NCI-H1105 treated with DMSO at 0.1 percent for 48 hours (cell line): ENCODE measurements at places on chromosomes 12 and 14.

GRCh38 chr12:21764950-21765349 lies 9.6 kb downstream of the KCNJ8 start:
- no peak for DNase-seq

GRCh38 chr14:51087031-51087441 lies 7.9 kb downstream of the TRIM9 start:
- no peak for DNase-seq

- no peak for DNase-seq
Observed at GRCh38 chr14:77303417-77304156, 17.1 kb downstream of the POMT2 start.

- DNase-seq = no peak
Observed at GRCh38 chr12:57992001-57992400, 50.6 kb downstream of the ATP23 start.

- DNase-seq = peak; percentile 46
Observed at GRCh38 chr12:11556682-11557081, 92.8 kb upstream of the ETV6 start.

GRCh38 chr12:132111654-132112304 lies 32.3 kb downstream of the DDX51 start:
- DNase-seq = no peak

DNA sequence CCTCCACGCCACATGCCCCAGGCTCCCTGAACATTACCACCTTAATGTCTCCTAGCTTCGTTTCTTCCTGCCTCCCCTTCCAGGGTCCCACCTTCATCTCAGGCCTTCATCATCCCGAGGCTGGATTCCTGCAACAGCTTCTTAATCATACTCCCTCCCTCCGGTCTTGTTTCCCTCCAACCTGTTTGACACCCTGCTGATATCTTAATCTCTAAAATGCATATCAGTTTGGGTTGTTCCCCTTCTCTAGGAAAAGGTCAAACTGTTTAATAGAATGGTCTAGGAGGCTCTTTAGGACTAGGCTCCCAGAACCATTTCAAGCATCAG lies 125.5 kb upstream of the ARHGAP5 start:
- no peak for DNase-seq

- no peak for DNase-seq
Observed at GRCh38 chr12:123126294-123127181, 24.4 kb downstream of the PITPNM2 start.

DNA sequence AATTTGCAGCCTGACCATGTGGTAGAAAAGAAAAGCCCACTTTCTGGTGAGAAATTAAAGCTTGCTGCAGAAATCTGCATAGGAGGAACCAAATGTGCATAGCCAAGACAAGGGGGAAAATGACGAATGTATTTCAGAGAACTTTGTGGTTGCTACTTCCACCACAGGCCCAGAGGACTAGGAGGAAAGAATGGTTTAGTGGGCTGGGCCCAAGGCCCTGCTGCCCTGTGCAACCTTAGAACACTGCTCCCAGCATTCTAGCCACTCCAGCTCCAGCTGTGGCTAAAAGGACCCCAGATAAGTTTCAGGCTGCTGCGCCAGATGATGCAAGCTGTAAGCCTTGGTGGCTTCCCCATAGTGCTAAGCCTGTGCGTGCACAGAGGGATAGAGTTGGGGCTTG lies 764.3 kb downstream of the SLC6A15 start:
- no peak for DNase-seq

DNA sequence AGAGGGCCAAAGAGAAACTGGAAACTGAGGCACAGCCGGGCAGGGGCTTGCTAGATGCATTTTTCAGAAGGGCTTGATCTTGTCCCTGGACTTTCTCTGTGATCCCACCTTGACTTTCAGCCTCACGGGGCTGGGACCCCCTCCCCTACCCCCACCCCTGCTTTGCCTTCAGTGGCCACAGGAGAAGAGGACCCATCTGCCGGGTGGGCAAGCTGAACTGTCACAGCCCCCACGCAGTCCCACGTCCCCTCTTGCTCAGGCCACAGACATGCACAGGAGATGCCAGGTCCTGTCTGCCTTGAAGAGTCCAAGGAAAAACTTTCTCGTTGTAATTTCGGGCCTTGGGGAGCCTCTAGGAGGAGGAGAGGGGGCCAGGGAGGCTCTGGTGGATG lies 158.9 kb downstream of the KIF26A start:
- DNase-seq = no peak

DNA sequence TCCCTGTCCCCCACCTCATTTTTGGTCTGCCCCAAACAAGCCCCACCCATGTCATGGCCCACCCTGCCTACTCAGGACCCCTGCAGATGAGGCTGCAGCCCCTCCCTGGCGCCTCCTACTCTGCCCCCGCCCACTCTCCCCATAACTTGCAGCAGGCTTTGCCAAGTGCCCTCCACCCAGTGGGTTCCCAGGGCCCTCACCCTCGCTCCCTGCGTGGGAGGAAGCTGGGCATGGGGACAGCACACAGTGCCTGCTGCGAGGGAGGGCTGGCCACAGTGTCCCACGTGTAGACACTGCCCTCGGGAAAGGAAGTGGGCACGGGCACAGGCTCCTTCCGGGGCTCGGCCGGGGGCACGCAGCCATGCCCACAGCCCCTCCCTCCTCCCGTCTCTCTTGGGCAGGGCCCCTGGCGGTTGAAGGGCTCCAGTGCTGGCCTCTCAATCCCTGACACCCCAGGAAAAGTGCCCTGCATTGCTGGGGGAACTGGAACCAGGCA lies 9.4 kb downstream of the AKT1 start:
- no peak for DNase-seq

DNA sequence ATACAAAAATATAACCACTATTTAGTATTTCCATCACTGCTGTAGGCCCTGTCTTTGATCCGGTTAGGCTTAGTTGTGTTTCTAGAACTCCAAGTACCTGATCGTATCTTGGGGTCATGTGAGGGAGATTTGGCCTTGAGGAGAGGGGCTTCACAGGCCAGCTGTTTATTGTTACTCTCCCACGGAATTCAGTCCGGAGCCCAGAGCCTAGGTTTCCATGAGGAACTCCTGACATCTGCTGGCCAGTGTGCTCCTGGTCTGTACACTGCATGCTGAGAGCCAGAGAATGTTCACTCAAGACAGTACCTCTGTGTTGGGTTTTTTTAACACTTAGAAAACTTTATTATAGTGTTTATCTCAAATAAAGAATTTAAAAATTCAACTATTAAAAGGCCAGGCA lies 341.0 kb upstream of the TMEM132C start:
- no peak for DNase-seq

DNA sequence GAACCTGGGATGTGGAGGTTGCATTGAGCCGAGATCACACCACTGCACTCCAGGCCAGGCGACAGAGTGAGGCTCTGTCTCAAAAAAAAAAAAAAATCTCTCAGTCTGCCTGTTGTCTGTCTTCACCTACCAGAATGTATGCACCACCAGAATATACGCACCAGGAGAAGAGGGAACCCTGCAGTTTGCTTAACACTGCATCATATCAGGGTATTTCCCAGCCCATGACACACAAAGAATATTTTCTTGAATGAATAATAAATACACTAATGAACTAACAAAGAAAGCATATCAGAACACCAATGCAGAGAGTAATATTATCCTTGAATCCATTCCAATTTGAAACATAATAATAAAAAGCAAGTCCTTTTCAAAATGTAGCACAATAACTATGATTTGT lies 44.2 kb upstream of the FOXN3 start:
- no peak for DNase-seq

- no peak for DNase-seq
Observed at GRCh38 chr12:12350868-12351463, 924 bp upstream of the MANSC1 start.

GRCh38 chr14:23259426-23259825 lies 21.7 kb downstream of the RNF212B start:
- no peak for DNase-seq

- peak; percentile 27 for DNase-seq
Observed at GRCh38 chr12:62722971-62723680, 211.8 kb downstream of the PPM1H start.

- DNase-seq = peak; percentile 23
Observed at GRCh38 chr12:101570047-101570446, 24.7 kb upstream of the MYBPC1 start.

DNA sequence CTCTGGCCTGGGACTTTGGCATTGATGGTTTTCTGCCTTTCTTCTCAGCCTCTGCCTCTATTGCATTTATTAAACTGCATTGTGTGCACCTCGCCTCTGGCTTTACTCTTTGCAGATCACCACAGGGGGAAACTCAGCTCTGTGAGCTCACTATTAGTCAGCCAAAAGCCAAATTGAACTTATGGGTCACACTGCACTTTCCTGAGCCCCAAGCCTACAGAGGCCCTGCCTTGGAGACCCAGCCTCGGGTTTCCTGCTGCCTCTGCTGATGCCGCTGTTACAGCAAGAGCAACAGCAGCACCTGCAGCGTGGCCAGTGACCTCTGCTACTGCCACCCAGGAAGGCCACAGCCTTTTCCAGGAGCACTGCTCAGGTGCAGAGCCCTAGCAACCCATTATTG lies 122.5 kb downstream of the DAD1 start:
- no peak for DNase-seq

- DNase-seq = no peak
Observed at GRCh38 chr12:128337431-128338170, 70.6 kb downstream of the TMEM132C start.

DNA sequence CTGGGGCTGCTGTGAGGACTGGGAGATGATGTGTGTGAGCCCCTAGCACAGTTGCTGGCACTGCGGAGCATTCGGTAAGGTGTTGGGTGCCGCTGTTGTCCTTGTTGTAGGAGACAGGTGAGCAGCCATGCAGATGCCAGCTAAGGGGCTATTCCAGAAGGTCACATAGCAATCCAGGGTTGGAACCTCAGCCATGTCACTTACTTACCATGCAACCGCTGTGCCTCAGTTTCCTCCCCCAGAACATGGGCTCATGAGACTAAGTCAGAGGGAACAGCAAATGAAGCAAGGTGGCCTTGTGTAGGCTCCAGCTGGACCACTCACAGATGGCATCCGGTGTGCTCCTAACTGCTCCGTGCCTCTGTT lies 13.2 kb downstream of the DTX1 start:
- no peak for DNase-seq

- DNase-seq = no peak
Observed at GRCh38 chr12:49888461-49889151, 15.1 kb downstream of the FAIM2 start.

GRCh38 chr14:78088916-78089315 lies 81.3 kb upstream of the NRXN3 start:
- no peak for DNase-seq

- no peak for DNase-seq
Observed at GRCh38 chr12:1439687-1440086, 154.7 kb downstream of the FBXL14 start.

DNA sequence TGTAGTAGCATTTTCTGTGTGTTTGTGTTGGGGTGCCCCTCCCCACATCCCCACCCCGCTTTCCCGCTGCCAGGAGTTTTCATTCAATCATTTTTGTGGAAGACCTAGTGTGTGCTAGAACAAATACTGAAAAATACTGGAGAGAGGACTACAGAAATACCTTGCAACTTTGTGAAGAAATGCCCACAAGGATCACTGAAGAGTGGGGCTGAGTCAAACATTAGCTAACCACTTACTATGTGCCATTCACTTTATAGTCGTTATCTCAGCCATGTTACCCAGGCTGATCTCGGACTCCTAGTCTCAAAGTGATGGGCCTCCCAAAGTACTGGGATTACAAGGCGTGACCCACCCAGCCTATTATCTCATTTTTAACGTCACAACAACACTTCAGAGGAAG lies 559 bp upstream of the LMBR1L start:
- DNase-seq = no peak

GRCh38 chr14:99320105-99320572 lies 48.1 kb upstream of the BCL11B start:
- peak; percentile 43 for DNase-seq

GRCh38 chr12:28884904-28885679 lies 264.0 kb upstream of the FAR2 start:
- DNase-seq = no peak

DNA sequence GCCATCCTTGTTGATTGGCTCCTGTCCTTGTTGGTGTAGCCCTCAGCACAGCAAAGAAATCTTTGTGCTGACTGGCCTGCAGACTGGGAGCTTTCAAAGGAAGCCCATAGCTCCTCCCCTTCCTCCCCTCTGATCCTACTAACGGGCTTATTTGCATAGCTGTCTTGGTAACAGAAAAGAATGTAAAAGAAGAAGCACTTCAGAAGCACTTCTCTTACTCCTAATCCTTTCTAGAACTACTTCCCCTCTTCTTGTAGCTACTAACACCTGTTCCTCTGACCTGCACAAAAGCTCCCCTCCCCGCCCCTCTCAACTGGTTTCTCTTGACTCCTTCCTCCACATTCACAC lies 14.3 kb upstream of the RIC8B start:
- no peak for DNase-seq

- DNase-seq = no peak
Observed at GRCh38 chr12:67797185-67797741, 148.7 kb downstream of the DYRK2 start.

DNA sequence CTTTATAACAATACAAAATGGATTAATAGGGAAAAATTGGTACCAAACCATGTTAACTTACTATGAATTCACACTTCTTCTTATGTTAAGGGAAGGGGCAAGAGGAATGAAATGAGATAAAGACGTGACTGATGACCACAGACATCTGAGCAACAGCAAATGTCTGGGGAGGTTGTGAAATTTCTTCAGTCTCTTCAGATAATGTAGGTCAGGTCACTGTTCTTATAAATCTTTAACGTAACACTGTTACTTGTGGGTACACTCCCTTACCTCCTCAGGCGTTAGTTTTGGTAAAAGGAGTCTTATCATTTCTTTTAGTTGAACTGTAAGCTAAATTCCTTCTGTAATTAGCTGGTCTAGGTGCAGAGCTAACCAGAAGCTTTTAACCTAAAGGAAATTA lies 405.0 kb upstream of the LRFN5 start:
- no peak for DNase-seq

DNA sequence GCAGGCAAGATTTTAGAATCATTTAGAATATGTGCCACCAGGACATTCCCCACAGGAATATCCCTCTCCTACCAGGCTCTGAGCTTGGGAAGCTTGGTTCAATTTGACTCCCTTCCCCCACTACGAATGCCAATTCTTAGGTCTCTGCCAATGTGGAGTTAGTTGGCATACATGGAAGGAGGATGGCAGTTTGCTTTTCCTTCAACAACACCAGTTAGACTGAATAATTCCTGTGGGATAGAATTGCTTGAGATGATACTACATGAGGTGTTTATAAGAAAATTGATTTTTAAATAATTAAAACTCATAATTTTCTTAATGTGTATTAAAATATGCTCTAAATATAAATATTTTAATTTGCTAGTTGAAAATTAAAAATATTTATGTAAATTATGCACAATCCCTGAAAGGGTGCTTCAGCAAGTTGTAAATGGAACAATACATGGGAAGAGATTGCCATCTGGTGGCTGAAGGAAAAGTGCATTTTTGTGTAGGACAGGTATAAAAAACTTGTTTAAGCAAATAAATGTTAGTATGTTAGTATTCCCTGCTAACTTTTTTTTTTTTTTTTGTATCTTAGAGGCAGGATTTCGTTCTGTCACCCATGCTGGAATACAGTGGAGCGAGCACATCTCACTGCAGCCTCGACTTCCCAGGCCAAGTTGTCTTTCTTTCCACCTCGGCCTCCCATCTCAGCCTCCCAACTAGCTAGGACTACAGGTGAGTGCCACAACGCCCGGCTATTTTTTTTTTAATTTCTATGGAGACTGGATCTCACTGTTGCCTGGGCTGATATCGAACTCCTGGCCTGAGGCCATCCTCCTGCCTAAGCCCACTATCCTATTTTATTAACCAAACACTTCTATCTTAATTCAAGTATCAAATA lies 25.8 kb upstream of the STRAP start:
- DNase-seq = peak; percentile 48

GRCh38 chr12:111437816-111438454 lies 32.2 kb downstream of the SH2B3 start:
- no peak for DNase-seq
